Mammary microvascular endothelial cell (primary cell): ENCODE measurements at places on chromosomes 4 and X. TPM values are rescaled to one million over a fixed set of nuclear protein-coding genes. Genes with fewer than 3 reads are reported as not detected.

ANKRD37 gene
- 4.0 and 10.1 TPM in 2 replicates for total RNA-seq

LEF1 gene
- total RNA-seq, result 0.07 and 0.10 TPM in 2 replicates

NPNT gene
- 0.59 and 0.67 TPM in 2 replicates for total RNA-seq

ARHGAP36 gene
- not detected in 2 replicates for total RNA-seq

MEPE gene
- total RNA-seq, result not detected in 2 replicates

VSIG1 gene
- 3.9 and 4.7 TPM in 2 replicates for total RNA-seq

DRP2 gene
- 0.15 and 0.47 TPM in 2 replicates for total RNA-seq

DCAF16 gene
- 15.4 and 16.3 TPM in 2 replicates for total RNA-seq

HNRNPD gene
- total RNA-seq, result 56.0 and 59.8 TPM in 2 replicates

SNCA gene
- 67.6 and 68.1 TPM in 2 replicates for total RNA-seq

PAGE1 gene
- not detected in 2 replicates for total RNA-seq

MGAT4D gene
- not detected in 2 replicates for total RNA-seq

MCF2 gene
- total RNA-seq, result not detected in 2 replicates

CLOCK gene
- 23.1 and 29.3 TPM in 2 replicates for total RNA-seq

LYAR gene
- total RNA-seq, result 44.7 and 47.1 TPM in 2 replicates

TIGD2 gene
- 2.8 and 3.8 TPM in 2 replicates for total RNA-seq
